SK-N-DZ (cell line): ENCODE measurements at places on chromosomes 5 and 9.

DNA sequence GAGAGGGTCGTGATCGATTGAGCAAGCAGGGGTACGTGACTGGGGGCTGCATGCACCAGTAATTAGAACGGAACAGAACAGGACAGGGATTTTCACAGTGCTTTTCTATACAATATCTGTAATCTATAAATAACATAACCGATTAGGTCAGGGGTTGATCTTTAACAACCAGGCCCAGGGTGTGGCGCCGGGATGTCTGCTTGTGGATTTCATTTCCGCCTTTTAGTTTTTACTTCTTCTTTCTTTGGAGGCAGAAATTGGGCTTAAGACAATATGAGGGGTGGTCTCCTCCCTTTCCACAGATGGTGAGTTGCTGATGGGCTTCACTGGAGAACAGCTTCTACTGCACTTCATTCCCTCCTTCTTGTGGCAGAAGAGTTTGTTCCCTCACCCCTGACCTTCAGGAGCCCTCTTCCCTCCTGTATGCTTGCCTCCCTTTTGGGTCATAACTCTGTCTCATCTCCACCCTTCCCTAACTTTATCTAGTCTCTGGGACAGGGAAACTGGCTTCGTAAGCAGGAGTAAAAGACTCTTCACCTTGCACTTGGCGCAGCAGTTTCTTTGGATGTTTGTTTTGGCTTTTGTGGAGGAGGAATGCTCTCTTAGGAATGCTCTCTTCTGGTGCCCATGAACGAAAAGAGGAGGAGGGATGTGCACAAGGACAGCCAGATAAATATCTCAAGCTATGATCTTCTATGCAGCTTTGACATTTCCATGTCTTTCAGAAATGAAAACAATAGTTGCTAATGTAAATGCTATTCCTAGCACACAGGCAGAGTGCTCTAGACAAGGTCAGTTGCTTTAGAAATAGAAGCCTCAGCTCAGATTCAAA is 139.8 kb upstream of the RPS23 start:
- DNase-seq, result no peak

DNA sequence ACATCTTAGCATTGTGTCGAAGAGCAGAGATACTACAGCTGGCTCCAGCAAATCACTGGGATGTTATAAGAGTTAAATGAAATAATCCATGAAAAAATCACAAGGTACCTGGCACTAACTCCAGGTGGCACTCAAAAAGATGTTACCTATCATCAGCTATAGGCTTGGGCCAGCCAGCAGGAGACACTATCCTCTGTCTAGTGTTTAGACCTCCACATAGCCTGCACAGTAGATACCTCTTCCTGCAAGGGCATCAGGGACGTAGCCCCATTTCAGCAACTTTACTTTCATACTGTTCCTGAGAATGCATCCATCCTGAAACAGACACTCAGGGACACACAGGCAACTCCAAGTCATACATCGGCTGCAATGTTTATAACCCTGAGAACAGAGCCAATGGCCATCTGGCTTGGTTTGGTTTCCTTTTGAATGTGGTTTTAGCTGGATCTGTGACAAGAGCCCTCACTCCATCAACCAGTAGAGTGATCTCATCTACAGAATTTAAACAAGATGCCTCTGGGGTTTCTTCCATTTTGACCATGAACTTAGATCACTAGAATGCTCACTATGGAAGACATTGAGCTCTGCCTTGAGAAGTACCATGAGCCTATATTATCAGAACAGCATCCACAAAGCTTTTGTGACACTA is 69.9 kb downstream of the TLE1 start:
- no peak for DNase-seq

- DNase-seq, result peak; percentile 88
These were observed at the start of gene VCAN for GRCh38 chr5:83471405-83472212. Gene VCAN, plus strand, starts transcription at chr5:83471744. Its CDS starts 11,775 bp downstream, at chr5:83483519.

DNA sequence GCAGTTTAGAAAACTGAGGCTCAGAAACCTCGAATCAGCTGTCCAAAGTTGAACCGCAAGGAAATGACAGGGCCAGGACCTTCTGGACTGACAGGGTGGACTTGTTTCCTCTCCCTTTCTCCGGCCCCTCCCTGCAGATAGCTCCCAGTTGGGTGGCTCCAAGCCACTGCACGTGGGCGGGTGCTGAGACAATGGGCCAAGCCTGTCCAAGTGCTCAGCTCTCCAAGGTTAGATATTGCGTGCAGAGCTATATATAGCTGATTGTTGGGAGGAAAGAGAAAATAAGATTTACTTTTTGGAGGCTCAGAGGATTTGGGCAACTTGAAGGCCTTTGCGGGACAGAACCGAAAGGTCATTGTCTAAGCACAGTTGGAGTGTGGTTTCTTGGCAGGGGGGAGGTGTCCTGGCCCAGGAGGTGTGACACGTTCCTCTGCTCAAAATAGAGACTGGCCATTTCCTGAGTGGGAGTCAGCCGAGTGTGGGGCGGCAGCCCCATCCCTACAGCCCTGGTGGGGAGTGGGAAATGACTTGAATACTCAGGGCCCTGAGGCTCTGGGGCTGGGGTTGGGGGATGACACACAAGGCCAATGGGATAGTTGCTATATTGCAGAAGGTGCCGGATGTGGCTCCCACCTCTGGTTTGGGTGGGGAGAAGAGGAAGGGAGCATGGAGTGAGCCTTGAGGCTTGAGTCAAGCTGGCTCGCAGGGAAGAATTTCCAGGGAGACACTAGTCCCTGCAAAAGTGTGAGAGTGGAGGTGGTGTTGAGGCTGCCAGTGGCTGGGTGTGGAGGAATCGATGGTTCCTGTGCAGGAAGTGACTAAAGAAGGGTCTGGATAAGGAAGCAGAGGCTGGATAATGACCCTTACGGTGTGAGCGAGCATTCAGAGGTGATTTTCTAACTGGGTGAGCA is 44.4 kb upstream of the SMAD5 start:
- DNase-seq, result no peak

GRCh38 chr9:37920471-37921167 is 16.7 kb upstream of the SLC25A51 start:
- peak; percentile 50 for DNase-seq

GRCh38 chr5:128579093-128579492 is 41.0 kb upstream of the FBN2 start:
- no peak for DNase-seq

- DNase-seq, result no peak
These were observed 189.4 kb downstream of the BNC2 start for GRCh38 chr9:16680975-16681651.

DNA sequence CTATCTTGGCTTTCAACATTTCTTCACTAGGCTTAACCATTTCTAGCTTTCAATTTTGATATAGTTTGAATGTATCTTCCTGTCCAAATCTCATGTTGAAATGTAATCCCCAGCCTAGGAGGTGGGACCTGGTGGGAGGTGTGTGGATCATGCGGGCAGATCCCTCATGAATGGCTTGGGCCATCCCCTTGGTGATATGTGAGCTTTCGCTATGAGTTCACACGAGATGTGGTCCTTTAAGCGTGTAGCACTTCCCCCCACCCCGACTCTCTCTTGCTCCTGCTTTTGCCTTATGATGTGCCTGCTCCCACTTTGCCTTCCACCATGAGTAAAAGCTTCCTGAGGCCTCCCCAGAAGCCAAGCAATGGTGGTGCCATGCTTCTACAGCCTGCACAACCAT is 40.6 kb downstream of the PHAX start:
- DNase-seq, result no peak

GRCh38 chr9:128687453-128687852 is 1.6 kb upstream of the SET start:
- no peak for DNase-seq

DNA sequence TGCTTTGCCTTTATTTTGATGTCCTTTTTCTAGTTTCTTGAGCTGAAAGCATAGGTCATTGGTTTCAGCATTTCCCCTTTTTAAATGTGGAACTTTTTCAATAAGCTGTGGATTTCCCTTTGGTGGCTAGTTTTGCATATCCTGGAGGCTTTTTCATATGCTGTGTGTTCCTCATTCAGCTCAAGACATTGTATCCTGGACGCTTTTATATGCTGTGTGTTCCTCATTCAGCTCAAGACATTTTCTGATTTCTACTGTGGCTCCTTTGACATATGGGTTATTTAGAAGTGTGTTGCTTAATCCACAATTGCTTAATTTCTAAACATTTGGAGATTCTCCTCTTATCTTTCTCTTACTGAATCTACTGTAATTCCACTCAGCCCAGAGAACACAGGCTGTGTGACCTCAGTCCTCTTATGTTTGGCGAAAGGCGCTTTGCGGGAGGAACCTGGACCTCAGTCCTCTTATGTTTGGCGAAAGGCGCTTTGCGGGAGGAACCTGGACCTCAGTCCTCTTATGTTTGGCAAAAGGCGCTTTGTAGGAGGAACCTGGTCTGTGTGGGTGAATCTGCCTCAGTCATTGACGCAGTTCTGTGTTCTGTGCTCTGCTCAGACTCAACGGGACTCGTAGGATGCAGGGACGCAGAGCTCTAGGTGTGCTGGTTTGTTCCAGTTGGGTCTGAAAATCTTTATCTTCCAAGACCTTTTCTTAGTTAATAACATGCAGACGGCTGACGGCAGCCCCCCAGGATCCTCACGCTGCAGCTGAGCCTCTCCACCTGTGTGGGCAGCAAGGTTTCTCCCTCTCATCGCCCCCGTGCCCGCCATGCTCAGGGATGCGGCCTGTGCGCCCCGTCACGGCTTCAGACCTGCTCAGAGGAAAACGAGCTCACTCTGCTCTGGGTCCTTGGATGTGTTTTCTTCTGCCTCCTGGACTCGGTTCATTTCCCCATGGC is 6.0 kb upstream of the SLC9A3 start:
- no peak for DNase-seq

- no peak for DNase-seq
These were observed 2.8 kb downstream of the GRHPR start for GRCh38 chr9:37425298-37425752.

DNA sequence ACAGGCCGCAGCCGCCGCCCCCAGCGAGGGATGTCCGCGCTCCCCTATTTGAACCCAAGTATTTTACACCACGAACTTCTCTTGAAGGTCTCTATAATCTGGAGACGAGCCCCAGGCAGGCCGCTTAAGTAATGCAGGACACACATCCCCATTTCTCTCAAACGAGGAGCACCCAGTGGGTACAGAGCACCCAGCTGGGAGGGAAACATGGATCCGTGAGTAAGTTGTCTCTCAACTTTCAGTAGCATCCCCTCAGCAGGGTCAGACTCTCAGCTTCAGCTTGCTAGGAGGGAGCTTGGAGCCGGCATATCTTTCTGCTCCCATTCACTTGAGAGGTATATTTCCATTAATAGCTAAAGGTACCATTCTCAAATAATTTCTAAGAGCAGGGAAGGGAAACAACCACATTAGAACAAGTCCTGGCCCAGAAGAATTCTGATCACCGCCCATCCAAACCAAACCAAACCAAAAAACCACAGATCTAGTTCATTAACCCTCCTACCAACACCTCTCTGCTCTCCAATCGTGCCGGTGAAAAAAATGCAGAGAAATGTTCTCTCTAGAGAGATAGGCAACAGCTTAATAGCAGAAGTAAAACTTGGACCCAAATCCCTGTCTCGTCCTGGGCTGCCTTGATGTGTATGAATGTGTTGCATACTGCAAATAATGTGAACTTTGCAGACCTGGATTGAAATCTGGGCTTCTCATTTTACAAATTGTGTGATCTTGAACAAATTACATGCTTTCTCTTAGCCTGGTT is 910 bp downstream of the TDRD7 start:
- DNase-seq, result no peak

- no peak for DNase-seq
These were observed 219.7 kb downstream of the EBF1 start for GRCh38 chr5:158879993-158880392.

DNA sequence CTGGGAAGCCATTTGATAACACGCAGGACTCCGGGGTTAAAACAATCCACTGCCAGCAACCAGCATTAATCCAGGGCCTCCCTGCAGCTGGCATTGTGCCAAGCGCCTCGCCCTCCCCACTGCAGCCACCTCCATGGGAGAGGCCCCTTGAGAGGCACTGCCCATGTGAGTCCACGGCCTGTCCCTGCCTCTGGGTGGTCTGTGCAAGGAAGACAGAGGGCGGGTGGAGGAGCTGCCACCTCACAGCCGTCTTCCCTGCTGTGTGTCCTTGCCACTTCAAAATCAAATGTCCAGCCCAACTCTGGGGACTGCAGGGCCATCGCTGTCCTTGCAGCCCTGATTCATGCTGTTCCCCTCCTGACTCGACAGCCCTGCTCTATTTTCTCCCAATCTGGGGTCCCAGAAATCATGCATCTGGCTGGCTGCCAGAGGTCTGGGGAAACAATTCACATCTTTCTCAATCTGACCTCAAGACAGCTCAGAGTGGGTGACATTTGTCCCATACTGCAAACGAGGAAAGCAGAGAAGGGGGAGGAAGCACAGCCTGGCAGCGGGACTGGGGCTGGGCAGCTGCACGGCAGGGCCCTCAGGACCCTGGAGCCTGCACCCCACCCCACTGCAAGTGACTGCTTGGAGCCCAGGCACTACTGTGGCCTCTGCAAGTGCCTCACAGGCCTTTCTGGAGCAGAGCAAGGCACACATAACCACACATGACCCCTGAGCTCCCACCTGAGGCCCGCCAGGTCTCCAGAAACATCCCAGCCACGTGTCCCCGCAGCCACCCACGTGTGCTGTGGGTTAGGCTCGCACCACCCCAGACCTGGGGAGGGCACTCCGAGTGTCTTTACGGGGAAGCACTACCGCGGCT is 15.7 kb downstream of the BRD3OS start:
- DNase-seq, result no peak

GRCh38 chr9:127039492-127039891 is 82.9 kb downstream of the ANGPTL2 start:
- no peak for DNase-seq

DNA sequence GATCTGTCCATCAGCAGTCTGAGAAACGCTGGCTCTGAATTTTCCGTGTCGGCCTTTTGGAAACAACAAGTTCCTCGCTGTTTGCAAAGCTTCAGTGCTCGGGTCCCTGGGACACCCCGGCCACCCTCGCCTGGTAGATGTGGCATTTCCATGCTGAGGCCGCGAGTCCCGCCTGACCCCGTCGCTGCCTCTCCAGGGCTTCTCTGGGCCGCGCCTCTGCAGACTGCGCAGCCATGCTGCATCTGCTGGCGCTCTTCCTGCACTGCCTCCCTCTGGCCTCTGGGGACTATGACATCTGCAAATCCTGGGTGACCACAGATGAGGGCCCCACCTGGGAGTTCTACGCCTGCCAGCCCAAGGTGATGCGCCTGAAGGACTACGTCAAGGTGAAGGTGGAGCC is 4.7 kb downstream of the NTNG2 start:
- no peak for DNase-seq

GRCh38 chr9:83220730-83221129 is 157.8 kb upstream of the RASEF start:
- DNase-seq, result no peak

DNA sequence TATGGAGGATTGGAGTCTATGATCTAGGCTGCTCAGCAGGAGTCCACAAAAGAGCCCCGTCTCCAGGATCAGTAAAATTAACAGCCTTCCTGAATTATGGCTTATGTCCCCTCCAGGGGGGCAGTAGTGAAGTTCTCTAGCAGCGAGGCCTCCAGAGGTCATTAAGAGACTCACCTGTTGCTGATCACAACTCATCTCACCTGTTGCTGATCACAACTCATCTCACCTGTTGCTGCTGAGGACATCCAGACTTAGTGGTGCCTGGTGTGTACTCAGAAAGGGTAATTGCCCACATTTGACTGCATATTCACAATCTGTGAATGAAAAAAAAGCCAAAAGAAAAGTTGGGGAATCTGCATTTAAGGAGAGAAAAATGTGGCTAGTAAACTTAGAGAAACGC is 129.5 kb downstream of the SMARCA2 start:
- DNase-seq, result no peak

- DNase-seq, result no peak
These were observed 51.9 kb downstream of the NIPAL4 start for GRCh38 chr5:157511651-157512644.

- no peak for DNase-seq
These were observed 18.9 kb upstream of the SLC30A5 start for GRCh38 chr5:69074664-69075521.
